ENCODE measurements at places on chromosomes 6 and 20. TPM values are rescaled to one million over a fixed set of nuclear protein-coding genes. Genes with fewer than 3 reads are reported as not detected.

DNA sequence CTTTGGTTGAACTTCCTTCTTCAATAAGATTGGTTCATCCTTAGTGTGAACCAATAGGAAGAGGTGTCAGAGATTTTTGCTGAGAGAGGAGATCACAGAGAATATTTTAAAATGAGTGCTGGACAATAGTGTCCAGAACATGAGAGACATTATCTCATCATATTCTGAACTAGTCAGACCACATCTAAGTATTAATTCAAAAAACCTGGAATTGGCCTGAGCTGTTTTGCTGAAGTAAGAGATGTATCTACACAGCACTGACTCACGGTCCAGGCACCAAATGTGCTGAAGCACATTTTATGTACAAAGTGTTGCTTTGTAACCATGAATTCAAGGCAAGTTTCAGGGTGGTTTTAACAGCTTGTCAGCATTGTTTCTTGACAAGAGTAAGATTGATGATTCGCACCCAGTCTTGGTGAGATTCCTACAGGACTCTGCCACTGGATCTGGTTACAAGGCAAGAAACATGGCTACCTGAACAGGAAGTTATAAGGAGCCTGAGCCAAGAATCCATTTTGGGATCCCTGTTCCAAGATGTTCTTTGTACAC lies 178.2 kb upstream of the HEY2 start:
- no peak for DNase-seq

DNA sequence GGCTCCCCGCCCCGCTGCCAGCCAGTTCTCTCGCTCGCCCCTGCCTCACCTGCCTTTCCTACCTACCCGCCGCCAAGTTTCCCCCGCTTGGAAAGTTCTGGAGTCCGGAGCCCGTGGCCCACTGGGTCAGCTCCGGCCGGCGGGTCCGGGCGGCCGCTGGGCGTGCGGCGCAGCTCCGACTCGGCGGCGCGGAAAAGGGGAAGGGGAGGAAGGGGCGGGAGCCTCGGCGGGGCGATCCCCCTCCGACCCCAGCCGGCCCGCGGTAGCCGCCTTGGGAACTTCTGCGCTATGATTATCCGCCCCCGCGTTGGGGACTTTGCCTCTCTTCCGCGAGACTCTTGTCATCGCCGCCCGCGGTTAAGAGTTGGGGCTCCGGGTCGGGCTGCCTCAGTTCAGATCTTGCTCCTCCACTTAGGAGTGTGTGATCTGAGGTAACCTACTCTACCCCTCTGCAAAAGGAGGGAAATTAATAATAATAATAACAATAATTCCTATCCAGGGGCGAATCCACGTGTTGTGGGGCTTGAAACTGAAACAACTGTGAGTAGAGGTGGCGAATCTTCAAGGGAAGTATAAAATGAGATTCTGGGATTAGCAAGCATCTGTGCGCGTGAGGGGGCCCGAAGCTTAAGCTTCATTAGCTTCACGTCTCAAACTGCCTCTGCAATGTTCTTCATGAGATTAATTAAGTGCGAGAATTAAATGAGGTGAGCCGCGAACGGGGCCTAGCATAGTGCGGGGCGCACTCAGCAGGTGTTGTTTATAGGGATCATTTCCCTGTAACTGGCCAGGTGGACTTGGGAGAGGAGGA lies 30.8 kb downstream of the SF3B5 start:
- no peak for DNase-seq

- no peak for DNase-seq
These were observed 14.6 kb downstream of the EEF1A1 start for GRCh38 chr6:73506246-73506645.

GRCh38 chr6:116010386-116010785 lies 50.3 kb downstream of the FRK start:
- no peak for DNase-seq

DNA sequence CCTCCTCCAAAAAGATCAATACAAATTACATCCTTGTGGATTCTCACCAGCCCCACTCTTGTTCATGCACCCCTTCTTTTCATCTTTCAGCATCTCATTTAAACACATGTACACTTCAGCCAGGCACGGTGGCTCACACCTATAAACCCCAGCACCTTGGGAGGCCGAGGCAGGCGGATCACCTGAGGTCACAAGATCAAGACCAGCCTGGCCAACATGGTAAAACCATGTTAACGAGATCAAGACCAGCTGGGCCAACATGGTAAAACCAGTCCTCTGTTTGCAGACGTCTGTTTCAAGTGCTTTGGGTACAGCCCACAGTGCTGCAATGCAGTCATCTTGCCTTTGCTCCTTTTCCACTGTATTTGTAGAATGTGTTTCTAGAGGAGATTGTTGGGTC lies 45.3 kb downstream of the ZMYND8 start:
- no peak for DNase-seq

The NKAPL gene
- total RNA-seq = not detected

DNA sequence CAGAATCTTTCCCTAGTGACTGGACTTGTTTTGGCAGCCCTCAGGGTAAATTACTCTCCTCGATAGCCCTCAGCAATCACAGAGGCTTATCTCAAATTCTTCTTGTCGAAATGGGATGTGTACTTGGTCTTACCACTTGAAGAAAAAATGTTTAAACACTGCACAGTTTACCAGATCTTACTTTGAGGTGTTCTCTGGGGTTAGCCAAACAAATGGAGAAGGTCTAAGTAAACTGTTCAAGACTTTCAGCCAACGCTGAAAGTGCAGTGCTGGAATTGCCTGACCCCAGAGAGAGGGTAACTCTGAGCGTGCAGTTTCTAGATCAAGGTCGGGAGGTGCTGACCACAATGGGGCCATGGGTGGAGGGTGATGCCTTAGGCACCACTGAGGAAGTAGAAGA lies 39.2 kb downstream of the MYLIP start:
- DNase-seq = no peak

The FAM162B gene
- not detected for total RNA-seq

DNA sequence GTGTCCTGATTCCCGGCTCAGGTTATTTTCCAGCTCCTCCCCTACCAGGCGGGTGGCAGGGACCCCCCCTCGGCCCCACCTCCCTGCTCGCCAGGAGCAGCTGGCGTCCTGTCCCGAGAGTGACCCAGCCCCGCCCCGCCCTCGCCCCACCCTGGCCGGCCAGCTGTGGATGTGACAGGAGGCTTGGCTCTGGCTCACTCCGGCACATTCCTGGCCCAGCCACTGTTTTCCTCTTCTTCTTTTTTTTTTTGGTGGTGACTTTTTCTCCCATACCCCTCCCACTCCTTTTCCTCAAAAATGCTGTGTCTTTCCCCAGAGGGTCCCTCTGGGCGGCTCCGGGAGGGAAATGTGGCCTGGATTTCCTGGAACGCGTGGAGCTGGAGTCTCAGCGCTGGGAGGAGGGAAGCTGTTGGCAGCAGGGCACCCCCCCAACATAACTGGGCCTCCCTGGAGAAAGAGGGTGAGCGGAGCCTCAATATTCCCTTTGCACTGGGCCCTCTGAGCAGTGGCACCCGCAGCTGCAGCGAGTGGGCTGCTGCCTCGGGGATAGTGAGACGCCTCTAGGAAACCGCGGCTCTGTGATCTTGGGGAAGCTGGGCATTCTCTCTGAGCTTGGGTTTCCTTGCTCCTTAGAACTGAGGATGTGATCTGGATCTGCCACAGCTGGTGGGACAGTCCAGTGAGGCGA lies 28.3 kb upstream of the CSNK2A1 start:
- peak; percentile 65 for DNase-seq

DNA sequence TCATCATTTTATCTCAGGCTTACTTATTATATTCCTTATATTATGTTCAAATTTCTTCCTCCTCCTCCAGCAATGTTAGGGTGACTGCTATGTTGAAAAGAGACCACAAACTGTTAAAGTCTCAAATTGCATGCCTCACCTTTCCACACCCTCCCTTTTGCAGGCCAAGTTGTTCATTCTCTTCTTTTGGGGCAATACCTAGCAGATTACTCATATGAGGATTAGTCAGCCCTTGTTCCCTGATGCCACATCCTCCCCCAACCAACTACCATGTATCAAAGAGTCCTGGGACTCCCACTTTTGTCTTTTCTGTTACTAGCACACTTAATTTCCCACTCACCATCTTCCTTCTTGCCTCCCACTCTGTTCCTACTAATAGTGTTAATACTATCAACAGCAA lies 434.7 kb downstream of the BCKDHB start:
- no peak for DNase-seq

DNA sequence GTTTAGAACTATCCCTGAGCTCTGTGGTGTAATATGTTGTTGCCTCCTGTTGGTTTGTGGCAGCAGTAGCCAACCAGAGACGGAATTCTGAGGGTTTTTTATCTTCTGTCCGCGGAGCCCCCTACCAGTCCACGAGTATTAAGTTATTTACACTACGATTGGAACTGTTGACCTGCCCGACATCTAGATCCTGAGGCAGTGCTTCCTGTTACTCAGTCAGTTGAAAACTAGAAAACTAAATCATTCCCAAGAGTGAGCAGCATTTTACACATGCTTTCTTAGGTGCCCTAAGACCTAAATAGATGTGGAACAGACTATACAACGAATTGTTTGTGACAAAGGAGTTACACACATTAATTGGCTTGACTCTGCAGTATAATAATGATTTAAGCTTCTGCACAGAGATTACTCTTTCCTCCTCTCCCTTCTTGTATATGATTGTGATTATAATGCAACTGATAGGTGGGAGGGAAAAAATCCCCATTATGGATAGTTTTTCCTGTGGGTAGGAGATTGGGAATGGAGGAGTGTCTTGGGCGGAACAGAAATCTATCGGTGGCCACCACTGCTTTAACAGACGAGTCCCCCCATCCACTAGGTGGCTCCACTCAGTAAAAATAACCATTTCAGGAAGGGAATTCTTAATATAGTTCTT lies 1.7 kb downstream of the LOC128125822 start:
- peak; percentile 69 for DNase-seq

GRCh38 chr20:62675156-62675876 lies 33.0 kb downstream of the SLCO4A1 start:
- DNase-seq = no peak

The TRIM31 gene
- not detected for total RNA-seq

The PDE7B gene
- total RNA-seq = 6.0 TPM

The WFDC10B gene
- not detected for total RNA-seq
